ENCODE measurements at places on chromosomes 16 and 17.
A peak's percentile ranks its signal among the peaks of the same experiment; 100 is the strongest.

GRCh38 chr16:64345142-64345541 lies 776.7 kb downstream of the CDH11 start:
- no peak for DNase-seq

DNA sequence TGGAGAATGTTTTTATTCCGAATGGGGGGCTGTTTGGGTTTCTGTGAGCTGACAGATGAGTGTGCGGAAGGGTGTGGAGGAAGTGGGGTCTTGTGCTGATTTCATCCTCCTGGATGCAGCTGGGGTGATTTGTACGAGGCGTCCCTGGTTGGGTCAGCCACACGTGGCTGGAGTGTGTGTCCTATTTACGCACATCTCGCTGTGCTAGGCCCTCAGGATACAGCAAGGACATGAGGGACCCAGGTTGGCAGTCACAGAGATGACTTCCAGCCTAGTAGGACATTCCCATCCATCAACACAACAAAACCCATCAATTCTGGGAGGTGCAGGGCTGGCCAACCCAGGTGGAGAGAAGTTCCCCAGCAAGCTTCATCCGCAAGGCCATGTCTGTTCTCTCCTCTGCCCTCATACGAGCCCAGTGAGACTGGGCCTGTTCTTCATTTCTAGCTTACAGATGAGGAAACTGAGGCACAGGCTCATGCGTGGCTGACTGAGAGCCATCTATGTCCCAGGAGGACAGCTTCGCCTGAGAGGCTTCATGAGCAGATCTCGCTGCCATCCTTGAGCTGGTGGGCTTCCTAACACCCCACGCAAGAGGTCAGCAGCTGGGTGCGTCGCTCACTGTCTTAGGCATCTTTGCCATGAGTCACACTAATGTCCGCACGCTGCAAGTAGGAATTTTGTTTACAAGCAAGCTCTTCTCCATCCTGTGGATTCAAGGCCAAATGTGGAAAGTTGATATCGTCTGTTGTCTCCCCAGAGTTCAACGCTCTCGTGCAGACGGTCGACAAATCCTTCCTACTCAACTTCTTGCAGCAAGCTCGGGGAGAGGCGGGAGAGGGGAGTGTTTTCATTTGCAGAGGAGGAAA lies 24.4 kb downstream of the IRF8 start:
- DNase-seq: no peak

GRCh38 chr17:29115961-29116803 lies 64.0 kb downstream of the MYO18A start:
- DNase-seq: peak; percentile 43

GRCh38 chr17:48382989-48383388 lies 47.0 kb downstream of the SKAP1 start:
- DNase-seq: no peak

GRCh38 chr17:40341808-40342503 lies 22.6 kb downstream of the GJD3 start:
- DNase-seq: peak; percentile 29

GRCh38 chr17:35807371-35808144 lies 1.7 kb upstream of the TAF15 start:
- no peak for DNase-seq

DNA sequence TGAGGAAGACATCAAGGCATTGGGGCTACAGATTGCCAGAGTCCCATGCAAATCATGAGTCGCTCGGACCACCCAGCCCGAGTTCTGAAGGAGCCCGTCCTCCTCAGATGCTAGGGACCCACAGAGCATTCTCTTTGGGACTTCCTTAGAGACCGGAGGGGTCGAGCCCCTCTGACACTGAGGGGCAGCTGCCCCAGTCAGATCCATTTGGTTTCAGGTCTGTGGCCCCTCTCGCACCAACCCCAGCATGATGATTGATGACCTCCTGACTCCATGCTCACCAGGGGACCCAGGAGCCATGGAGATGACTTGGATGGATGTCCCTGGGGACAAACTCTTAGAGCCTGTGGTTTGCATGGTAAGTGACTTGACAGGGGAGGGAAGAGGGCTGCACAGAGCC lies 8.0 kb downstream of the PDF start:
- DNase-seq: no peak

DNA sequence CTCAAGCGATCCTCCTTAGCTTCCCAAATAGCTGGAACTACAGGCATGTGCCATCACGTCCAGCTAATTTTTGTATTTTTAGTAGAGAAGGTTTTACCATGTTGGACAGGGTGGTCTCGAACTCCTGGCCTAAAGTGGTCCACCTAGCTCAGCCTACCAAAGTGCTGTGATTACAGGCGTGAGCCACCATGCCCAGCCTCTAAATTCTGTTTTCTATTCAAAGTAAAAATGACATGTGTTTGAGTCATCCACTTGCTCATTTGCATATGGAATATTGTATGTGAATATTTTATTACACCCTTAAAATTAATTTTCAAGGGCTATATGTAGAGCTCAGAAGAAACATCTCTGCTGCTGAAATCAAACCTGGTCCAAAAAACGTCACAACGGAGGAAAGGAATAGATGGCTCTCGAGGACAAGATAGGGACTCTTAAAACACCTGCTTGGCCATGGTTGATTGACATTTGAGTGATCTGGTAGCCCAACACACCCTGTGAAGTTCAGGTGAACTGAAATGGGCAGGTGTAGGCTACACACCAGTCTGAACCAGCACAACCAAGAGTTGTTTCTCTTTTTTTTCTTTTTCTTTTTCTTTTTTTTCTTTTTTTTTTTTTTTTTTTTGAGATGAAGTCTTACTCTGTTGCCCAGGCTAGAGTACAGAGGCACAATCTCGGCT lies 51.1 kb downstream of the SF3B3 start:
- DNase-seq: no peak

DNA sequence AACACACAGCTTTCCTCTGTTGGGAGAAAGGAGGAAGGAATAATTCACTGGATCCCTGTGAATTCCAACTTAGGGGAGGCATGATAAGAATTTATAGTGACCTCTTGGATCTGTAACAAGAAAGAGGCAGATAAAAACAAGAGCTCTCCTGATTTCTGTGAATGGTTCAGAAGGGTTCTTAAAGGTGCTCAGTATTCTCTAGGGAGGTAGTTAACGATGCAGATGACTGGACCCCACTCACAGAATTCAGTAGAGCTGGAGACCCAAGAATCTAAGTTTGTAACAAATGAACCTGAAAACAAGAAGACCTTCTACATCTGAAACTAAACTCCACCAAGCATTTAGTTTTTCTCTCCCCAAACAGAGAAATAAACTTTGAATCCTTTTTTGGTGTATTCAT lies 8.6 kb downstream of the ZNRF1 start:
- no peak for DNase-seq

DNA sequence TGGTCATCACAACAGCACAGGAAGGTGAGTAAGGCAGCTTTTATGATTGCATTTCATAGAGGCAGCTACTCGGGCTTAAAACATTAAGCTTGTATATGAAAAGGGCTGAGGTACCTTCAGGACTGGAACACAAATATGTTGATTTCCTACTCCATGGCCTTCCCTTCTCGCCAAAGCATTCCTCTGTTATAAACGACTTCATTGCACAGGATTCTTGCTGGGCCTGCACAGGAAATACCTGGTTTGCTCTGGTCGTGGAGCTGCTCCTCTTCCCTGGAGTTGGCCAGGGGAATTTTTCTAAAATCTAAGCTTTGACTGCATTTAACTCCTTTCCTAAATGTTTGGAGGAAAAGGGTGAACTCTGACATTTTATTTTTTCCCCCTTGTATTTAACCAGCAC lies 49.0 kb downstream of the CHD9 start:
- DNase-seq: no peak

DNA sequence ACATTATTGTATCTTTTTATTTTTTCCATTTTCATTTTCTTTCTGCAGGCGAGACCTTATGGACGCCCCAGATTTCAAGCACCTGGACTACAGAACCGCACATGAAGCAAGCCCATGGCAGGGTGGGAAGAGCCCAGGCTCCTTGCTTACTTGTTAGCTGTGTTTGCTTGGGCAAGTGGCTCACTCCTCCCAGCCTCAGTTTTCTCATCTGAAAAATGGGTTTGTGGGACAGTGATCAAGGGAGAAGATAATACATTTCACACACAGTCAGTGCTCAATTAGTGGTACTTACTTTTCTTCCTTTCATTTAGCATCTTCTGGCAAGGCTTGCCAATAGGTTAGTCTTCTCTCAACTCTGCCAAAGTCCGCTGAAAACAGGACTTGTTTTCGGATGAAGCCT lies 117.5 kb downstream of the IRX3 start:
- DNase-seq: no peak

DNA sequence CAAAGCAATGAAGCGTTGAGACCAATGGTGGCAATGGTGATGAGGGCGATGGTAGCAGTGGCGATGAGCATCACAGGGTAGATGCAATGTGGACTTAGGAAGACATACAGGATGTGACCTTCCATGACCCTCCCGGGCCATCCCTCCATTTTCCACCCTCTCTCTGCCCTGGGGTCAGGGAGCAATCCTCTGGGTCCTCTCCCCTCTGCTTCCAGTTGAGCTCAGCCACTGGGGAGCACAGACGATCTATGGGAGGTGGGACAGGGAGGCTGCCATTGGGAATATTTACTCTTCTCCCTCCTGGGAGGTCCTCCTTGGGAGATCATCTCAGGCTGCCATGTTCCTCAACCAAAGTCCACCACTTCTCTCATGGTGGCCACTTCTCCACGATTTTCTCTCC lies 260.7 kb upstream of the FOXF1 start:
- DNase-seq: no peak

GRCh38 chr17:39975801-39976200 lies 4.8 kb upstream of the PSMD3 start:
- no peak for DNase-seq

GRCh38 chr16:70553645-70554044 lies 30.0 kb downstream of the SF3B3 start:
- DNase-seq: no peak

DNA sequence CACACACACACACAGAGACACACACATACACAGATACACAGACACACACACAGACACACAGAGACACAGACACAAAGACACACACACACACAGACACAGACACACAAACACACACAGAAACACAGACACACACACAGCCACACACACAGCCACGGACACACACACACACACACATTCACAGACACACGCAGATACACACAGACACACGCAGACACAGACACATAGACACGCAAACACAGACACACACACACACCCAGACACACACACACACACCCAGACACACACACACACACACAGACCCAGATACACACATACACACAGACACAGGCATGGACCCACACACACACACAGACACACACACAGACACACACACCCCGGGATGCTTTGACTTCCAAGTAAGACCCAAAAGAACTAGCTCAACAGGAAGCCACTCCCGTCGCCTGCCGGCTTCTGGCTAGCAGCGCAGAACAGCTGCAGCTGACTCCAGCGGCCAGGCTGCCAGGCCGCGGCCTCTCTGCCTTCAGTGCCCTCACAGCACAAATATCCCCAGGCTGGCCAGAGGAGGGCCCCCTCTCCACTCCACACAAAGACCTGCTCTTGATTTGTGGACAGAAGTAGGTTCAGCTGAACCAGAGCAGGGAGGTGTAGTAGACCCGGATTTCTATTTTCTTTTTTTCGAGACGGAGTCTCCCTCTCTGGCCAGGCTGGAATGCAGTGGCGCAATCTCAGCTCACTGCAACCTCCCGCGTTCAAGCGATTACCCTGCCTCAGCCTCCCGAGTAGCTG lies 6.0 kb upstream of the CHRNE start:
- DNase-seq: peak; percentile 86

GRCh38 chr17:12899604-12900003 lies 110.3 kb downstream of the ARHGAP44 start:
- DNase-seq: no peak

DNA sequence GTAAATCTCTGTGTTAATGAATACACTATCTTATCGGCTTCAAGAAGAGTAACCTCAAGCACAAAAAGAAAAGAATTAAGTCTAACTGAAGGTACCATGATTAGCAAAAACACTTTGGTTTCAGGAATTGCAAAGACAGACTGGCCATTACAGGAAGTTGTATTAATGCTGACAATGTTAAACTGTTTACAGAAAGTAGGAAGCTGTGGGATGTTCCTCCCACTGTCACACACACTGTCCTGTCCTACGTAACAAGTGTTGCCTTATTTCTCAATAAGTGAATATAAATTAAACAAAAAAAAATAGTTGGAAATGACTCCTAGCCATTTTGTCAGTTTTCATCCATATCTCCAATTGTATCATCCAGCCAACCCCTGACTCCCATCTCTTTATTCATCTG lies 8.6 kb downstream of the GNA13 start:
- DNase-seq: no peak

Measured in activated CD4-positive, alpha-beta memory T cell treated with anti-CD3 and anti-CD28 coated beads, Interleukin-2, amount 10 ng/mL, durations not matched to agents 7 days and 5 days (primary cell).